ENCODE measurements at places on chromosomes 3 and 15. TPM values are rescaled to one million over a fixed set of nuclear protein-coding genes. Genes with fewer than 3 reads are reported as not detected.

SLC4A7 gene
- total RNA-seq = 36.4 TPM

ALDH1A3 gene
- not detected for total RNA-seq

USP13 gene
- total RNA-seq = 3.0 TPM

KIF15 gene
- total RNA-seq = 0.99 TPM

SECISBP2L gene
- total RNA-seq = 93.7 TPM

CFAP92 gene
- 0.43 TPM for total RNA-seq

GPR62 gene
- not detected for total RNA-seq

NR2F2 gene
- total RNA-seq = not detected

TJP1 gene
- not detected for total RNA-seq

FETUB gene
- total RNA-seq = not detected

HHATL gene
- total RNA-seq = not detected

ACAP2 gene
- 132 TPM for total RNA-seq

ANKUB1 gene
- total RNA-seq = not detected

WDR93 gene
- not detected for total RNA-seq

HHLA2 gene
- total RNA-seq = 0.09 TPM

ANKRD34C gene
- total RNA-seq = not detected

CFAP100 gene
- not detected for total RNA-seq

SCAMP5 gene
- 0.09 TPM for total RNA-seq

GOLGA8M gene
- total RNA-seq = 10.2 TPM

ARL13B gene
- total RNA-seq = 10.5 TPM
